Dorsolateral prefrontal cortex (tissue), 122 donors: ENCODE measurements at places on chromosomes 7 and 10.

- DNase-seq, result no peak
Measured at GRCh38 chr7:99123571-99124033, 20.3 kb downstream of the SMURF1 start.

DNA sequence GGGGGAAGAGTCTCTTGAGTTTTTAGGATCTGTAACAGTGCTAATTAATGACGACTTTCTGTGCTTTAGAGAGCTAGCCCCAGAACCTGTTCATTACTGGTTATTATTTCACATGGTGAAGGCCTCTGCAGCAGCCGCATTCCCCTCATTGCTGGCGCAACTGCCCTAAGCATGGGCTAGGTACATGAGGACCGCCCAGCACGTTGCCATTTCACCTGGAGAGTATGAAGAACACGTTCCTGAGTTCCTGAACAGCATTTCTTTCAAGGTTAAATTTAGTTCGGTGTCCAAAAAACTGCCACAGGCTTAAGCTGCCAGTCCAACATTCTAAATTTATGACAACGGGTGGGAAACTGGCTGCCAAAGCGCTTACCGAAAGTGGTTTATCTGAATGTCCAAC, 177.0 kb downstream of the DNAH11 start:
- DNase-seq, result no peak

DNA sequence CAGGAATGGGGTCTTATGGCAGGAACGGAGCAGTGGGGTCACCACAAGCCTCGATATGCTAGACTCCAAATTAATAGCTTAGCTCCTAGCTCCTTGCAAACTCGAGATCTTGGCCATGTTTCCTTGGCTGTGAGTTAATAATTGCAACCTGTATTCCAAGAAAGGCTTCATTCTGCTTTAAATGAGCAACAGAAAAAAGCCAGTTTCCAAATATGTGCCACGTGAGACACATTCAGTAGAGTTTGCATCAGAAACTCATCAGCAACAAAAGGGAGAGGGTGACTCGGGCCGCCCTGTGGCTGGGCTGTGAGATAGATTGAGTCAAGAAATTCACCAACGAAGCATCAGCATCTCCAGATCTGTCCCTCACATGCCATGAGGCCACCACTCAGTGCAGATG, 112.0 kb downstream of the NPTX2 start:
- DNase-seq, result no peak

DNA sequence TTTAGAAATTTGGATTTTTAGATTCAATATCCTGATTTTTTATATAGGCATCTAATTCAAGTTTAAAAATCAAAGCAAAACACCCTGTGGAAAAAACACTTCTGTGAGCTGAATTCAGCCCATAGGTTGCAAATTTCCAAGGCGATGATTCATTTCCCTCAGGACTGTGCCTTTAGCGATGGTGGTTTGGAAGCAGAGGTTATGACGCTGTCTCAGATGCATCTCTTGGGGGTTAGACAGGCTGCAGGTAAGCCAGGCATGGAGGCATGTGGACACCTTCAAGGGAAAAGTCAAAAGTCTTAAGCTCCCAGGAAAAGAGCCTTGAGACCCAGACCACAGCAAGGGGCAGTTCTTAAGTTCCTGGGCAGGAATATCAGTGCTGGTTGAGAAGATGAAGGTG, 9.5 kb upstream of the FRA10AC1 start:
- DNase-seq, result no peak

GRCh38 chr10:522350-522749, 167.1 kb downstream of the DIP2C start:
- no peak for DNase-seq

- DNase-seq, result no peak
Measured at GRCh38 chr7:81774551-81774950, 4.7 kb upstream of the HGF start.

DNA sequence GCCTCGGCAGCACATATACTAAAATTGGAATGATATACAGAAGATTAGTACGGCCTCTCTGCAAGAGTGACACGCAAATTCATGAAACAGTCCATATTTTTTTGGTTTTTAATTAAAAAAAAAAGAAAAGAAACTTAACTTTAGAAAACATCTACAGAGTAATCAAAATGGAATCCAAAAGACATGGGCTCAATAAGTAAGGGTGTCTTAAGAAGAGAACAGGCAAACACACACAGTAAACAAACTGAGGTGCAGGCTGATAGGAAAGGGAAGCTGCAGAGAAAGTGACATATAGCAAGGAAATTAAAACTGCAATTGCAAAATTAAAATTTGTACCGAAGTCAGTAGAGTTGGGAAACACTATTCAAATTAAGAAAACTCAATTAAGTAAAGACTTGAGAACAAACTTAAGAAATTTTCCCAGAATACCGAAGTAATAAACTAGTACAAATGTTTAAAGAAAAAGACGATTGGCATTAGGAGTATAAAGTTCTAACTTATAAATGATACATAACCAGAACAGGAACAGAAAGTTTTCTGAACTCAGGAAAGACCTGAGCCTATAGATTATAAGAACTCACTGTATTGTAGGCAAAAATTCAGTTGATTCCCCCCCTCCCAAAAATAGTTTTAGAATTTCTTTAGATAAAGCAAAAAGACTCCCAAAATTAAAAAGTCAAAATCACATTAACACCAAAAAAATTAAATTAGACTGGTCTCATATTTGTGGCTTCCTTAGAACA, 16.3 kb downstream of the MTPN start:
- no peak for DNase-seq

GRCh38 chr10:108000365-108000764, 835.9 kb upstream of the SORCS1 start:
- no peak for DNase-seq

DNA sequence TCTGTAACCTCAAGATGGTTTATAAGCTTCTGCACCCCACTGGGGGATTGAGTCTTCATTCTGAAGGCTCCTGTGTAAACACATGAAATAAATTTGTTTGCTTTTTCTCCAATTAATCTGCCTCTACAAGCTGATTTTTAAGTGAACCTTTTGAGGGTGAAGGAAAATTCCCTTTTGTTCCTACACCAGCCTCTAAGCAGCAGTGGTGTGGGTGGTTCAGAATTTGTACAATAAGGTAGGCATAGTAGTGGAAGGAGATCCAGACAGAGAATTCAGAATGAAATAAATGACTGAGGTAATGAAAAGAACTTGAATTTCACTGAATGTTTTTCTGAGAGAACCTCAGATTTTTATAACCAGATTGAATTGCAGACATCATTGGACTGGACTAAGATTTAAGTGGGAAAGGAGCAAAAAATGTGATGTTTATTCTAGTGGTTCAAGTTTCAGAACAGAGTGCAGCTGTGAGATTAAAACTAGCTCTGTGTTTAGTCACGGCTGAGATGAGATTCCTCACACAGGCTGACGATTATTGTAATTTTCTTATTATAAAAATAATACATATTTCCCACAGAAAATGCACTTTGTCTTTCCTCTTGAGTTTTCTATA, 1162.2 kb downstream of the TYW1 start:
- no peak for DNase-seq

DNA sequence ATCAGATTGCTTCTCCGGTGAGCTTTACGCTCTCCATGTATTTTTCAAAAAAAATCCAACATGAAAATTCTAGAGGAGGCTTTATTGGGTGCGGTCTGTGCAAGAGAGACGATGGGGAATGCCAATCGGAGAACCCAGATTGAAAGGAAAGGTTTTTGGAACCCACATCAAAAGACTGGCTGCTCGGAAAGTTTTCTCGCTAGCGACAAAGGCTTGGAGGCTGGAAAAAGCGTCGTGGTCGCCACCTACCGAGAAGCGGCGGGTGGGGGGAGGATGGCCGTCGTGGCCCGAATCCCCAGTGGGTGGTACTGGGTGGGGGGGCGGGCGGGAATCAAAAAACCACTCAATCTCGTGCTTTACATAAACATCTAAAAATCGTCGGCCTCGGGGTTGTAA, 1.1 kb upstream of the GTF2I start:
- peak; percentile 71 for DNase-seq

GRCh38 chr7:50641442-50642405, 76.5 kb upstream of the DDC start:
- peak; percentile 90 for DNase-seq

- DNase-seq, result no peak
Measured at GRCh38 chr10:18566177-18566576, 85.2 kb downstream of the NSUN6 start.

DNA sequence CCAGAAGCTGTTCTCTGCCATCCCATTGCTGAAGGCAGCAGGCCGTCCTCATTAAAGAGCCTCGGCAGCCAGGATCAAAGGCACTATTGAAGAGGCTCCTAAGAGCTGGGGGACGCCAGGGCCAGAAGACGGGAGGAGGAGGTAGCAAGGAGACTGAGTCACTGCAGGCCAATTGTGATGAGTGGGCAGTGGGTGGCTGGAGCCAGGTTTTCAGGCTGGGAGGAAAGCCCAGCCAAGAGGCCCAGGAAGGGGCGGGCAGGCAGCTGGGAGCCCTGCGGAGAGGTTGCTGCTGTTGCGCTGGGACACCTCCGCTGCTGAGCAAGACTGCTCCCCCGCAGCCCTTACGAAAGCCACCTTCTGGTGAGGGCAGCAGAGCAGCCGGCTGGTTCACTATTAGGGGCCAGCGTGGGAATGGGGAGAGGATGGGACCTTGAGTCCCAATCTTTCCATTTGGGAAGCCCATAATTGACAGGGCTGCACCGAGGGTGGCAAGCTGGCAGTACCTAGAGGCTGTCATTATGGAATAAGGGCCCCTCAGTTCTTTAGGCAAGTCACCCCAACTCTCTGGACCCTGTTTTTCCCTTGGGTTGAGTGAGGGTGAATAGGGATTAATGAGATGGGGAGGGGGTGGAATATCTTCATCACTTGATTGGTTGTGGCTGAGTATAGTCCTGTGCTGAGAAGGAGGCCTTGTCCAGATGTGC, 48.4 kb downstream of the UNC5B start:
- DNase-seq, result peak; percentile 79

DNA sequence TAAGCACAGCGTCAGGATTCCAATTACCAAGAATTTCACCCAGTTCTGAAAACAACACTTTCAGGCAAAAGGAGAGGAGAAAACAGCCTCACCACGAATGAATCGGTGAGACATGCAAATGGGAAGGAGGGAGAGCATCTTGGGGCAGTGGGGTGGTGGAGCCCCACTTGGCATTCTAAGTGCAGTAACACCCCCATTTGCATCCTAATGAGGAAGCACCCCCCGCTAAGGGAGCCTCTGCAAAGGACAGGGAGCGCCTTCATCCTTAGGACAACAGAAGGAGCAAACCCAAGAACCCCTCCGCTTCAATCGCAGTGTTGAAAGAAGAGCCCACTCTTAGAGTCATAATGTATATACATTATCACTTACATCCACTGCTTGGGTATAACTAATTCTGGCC, 46.8 kb downstream of the NRAP start:
- DNase-seq, result no peak

DNA sequence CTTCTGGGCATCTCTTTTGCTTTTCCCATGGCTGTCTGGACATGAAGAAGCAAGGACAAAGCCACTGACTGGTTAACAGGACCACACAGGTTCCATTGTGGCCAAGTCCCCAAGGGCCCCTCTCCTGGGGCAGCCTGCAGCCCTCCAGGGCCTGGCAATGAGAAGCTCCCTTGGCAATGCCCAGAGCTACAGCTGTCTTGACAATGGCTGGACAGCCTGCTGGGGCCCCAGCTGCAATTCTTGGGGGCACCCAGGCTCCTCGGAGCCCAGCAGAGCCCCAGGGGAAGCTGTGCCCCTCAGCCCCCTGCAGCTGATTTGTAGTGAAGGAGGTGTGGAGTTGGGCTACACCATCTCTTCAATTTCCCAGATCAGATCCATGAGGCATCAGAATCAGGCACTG, 384.9 kb upstream of the PODXL start:
- no peak for DNase-seq

DNA sequence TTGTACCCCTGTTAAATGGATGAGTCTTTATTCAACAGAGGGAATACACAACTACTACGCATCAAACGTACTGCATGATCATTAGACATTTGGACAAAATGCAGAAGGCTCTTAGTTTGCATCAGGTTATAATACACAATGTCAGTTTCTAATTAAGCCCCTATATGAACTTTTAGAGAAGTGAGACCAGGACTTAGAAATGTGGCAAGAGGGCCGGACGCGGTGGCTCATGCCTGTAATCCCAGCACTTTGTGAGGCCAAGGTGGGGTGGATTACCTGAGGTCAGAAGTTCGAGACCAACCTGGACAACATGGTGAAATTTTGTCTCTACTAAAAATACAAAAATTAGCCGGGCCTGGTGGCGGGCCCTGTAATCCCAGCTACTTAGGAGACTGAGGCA, 76.3 kb upstream of the MGMT start:
- DNase-seq, result no peak

- DNase-seq, result peak; percentile 49
Measured at GRCh38 chr10:126041804-126042231, 145.5 kb downstream of the FANK1 start.

DNA sequence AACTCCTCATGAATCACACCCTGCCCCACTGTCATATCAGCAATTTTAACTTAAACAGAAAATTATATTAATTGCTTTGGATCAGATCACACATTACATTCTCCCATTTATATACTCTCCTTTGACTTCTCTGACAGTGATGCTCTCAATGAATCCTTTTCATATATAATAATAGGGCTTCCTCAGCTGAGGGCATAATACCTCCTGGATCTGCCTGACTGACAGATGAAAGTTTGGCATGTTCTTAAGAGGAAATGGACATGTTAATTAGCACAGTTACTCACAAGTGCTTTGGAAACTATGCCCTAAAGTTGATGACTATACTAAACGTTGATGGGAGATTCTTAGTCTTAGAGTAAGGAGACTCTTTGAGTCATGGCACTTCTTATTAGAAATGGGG, 478.2 kb upstream of the LRRN3 start:
- DNase-seq, result no peak

- DNase-seq, result no peak
Measured at GRCh38 chr10:119198438-119198837, 8.9 kb upstream of the GRK5 start.

- no peak for DNase-seq
Measured at GRCh38 chr7:129184981-129185670, 3.3 kb upstream of the SMO start.
